ENCODE measurements at places on chromosomes 12 and 14.

GRCh38 chr14:36439766-36440165, 80.3 kb downstream of the NKX2-1 start:
- DNase-seq = no peak

GRCh38 chr12:123744836-123745235, 17.3 kb upstream of the DNAH10 start:
- DNase-seq = no peak

GRCh38 chr14:96082420-96083300, 43.5 kb downstream of the C14orf132 start:
- DNase-seq = no peak

DNA sequence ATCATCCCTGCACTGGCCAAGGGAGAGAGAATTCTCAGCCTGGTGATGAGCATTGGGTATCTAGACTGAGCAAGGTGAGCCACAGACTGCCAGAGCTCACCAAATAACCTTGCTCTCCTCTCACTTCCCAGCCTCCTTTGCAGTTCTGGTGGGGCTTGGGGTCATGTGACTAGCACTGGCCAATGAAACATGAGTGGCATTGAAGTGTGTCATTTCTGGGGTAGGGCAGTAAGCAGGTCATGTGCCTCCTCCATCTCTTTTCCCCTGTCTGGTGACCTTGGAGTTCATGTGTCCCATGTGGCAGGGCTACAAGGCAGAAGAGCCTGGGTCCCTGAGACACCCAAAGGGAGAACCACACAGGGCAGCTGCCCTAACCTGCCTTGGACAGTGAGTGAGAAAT, 3.6 kb upstream of the KRT72 start:
- DNase-seq = no peak
